ENCODE measurements at places on chromosomes 3 and 15.

DNA sequence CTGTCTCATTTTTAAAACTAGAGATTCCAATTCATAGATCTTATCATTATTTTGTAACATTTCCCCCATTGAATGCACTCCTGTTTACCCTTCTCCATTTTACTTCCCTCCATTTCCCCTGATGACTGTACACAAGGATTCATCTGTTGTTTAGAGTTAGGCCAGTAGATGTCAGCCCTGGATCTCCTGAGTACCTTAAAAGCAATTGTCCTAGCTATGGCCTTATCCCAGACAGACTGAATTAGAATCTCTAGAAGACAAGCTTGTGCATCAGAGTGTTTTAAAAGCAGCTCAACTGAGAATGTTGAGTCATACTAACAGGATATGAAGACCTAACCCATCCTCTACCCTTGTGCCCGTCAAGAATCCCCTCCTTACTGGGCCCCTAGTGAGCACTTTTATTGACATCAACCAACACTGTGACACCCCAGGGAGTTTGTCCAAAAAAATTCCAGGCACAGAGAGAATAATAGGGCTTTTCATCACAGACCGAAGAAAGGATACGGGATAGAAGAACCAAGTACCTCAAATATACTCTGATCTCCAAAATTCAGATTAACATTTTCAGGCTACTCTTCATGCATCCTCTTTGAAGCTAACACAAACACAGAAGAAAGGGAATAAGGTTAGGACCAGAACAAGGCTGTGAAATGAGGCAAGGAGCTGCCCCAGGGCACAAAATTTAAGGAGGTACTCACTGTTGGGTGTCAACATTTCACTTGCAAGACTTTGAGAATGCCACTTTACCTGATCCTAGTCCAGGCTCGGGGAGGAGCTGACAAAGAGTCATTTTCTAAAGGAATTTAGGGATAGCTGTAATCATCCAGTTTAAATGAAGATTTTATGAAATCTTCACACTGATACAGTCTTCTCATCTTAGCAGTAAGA lies 17.1 kb downstream of the ZBED2 start:
- peak; percentile 91 for ATAC-seq

- no peak for ATAC-seq
Measured at GRCh38 chr15:40222131-40222530, 16.7 kb upstream of the PAK6 start.

DNA sequence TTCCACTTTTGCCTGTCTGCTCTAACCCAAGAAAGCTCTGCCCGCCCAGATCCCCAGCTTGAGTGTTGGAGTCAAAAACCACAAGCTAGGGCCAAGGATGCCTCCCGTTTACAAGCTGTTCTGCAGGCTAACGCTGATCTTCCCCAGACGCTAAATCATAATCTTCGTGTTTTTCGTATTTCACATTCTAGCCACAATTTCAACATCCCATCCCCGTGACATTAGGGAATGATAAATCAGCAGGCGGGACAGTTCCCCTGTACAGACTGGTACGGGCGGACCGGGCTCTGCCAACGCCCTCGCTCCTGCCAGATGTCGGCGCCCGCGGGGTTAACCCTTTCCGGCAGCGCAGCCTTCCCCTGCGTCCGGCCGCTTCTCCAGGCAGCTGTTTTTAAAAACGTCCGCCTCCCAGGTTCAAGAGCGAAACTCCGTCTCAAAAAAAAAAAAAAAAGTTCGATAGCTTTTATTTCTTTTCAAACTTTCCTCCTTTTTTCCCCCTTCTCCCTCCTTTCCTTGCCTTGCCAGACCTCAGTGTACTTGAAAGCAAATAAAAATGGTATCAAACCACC lies 81.0 kb upstream of the BNC1 start:
- peak; percentile 36 for ATAC-seq

DNA sequence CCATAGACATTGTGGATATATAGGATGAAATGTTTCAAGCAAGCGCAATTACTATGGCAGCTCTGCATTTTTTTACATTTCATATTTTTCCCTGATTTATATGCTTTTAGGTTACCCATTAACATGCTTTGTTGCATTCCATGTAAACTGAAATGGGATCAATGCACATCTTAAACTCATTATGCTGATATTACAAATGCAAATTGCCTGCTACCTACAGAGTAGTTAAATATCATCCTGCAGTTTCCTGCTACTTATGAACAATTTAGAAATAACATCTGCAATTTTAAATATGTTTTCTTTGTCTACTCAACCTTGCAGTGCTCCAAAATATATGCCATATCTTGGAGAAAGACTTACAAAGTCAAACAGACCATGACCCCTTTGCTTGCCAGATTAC lies 526.9 kb upstream of the NECTIN3 start:
- ATAC-seq, result no peak

DNA sequence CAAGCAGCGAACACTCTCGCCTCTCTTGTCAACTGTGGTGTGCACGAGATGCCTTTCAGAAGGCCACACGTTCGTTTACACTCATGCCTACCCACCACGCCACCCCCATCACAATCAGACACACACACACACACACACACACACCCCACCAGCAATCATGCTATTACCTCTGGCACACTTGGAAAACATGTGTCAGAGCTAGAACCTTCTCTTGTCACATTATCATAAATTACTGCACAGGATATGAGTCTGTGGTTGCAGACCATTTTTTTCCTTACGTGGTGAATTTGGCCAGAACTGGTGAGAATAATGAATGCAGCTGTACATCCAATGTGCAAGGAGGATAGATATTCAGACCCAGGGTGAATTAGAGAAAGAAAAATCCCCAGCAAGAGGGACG lies 52.4 kb downstream of the TRIM69 start:
- ATAC-seq, result no peak

GRCh38 chr3:66406831-66407610 lies 93.8 kb downstream of the LRIG1 start:
- ATAC-seq, result no peak

DNA sequence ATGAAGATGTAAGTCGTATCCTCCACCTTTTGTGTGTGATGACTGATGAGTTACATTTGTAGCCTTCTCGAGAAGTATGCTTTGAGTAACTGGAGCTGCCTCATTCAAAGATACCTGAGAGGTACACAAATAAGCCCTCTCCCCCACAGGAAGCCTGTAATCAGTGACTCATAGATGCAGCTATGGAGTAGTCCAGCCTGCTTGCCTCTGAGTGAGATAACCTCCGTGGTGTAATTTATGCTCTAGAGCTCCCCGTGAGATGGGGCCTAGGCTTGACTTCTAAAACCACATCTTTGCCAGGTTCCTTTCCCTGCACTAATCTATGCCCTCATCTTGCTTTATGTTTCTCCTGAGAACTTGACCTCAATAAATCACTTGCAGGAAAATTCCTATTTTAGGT lies 291.7 kb downstream of the SUCLG2 start:
- no peak for ATAC-seq

DNA sequence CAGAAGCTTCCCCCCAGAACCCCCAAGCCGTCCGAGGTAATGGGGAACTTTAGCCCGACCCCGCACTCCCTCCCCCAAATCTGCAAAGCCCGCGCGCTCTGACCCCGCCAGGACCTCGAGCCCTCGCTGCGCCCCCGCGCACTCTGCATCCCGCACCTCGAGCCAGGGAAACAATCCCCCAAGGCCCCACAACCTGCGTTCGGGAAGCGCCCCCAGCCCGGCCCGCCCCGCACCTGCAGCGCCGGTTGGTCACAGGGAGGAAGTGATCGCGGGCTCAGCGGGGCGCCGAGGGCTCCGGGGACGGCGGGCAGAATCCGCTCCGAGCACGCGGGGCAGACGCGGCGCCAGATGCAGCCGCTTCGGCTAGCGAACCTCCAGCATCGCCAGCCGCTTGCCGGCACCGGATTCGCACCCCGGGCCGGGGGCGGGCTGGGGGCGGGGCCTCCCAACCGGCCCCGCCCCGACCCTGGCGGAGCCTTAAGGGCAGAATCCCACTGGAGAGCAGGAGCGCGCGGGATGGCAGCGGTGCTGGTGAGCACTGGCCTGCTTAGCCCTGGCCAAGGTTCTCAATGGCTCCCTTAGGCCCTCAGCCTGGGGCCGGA lies at the start of gene CAMKV:
Gene CAMKV, minus strand, starts transcription at position 382 of the 602 bp plus-strand sequence. CDS start 7,518 bp downstream, outside the sequence.
- peak; percentile 66 for ATAC-seq

- no peak for ATAC-seq
Measured at GRCh38 chr15:69232144-69232543, 66.6 kb upstream of the PAQR5 start.

DNA sequence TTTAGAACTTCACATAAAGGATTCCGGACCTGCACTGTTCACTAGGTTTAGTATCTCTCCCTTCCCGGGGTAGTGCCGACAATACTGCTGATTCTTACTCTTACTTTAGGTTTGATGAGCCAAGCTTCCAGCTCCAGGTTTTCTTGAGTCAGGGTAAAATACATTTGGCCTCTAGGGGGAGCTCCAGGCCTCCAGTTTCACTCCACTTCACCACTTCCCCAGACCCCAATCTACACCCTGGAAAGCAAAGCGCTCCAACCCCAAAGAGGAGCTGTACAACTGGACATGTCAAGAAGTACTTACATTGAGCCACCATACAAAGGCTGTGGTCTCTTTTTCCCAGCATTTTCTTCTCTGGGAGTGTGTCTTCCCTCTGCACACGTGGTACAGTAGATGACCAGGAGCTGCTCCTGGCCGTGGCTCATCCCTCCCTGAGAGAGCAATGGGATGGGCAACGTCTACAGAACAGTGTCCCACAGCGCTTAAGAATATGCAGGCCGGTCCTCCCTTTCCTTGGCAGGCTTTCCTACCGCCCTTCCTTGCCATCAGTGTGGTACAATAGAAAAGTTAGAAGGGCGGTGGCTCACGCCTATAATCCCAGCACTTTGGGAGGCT lies 93.9 kb upstream of the CCDC80 start:
- ATAC-seq, result peak; percentile 95

DNA sequence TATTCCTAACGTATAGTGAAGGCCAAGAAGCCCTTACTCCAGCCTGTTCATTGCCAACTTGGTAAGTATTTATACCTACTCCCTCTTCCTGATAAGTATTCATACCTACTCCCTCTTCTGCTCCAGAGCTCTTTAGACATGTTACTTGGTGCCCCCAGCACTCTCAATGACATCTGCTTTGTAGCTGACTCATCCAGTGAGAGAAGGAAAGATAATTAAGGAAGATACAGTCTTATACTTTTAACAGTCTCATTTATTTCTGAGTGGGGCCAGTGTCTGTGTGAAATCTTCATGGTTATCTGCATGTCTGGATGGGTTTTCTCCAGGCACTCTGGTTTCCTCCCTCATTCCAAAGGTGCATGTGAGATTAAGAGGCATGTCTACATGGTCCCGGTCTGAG lies 698.7 kb downstream of the FHIT start:
- ATAC-seq, result peak; percentile 65

GRCh38 chr3:109683746-109684145 lies 346.4 kb upstream of the DPPA4 start:
- ATAC-seq, result no peak

DNA sequence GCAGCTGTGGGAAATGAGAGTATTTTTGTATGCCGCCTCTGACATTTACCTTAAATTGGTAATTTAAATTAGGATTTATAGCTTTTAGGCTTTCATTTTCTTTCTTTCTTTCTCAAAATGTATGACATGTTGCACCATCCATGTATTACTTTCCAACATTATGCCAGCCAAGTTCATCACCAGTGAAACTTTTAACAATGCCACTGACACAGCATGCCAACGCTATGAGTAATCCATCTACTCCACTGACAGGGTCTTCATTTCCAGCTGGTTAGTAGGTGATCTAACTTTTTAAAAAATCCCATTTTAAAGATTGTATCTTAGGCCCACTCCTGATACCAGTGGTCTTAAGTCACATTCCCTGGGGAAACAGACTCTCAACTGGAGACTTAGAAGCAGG lies 21.8 kb upstream of the CLDN16 start:
- ATAC-seq, result no peak

DNA sequence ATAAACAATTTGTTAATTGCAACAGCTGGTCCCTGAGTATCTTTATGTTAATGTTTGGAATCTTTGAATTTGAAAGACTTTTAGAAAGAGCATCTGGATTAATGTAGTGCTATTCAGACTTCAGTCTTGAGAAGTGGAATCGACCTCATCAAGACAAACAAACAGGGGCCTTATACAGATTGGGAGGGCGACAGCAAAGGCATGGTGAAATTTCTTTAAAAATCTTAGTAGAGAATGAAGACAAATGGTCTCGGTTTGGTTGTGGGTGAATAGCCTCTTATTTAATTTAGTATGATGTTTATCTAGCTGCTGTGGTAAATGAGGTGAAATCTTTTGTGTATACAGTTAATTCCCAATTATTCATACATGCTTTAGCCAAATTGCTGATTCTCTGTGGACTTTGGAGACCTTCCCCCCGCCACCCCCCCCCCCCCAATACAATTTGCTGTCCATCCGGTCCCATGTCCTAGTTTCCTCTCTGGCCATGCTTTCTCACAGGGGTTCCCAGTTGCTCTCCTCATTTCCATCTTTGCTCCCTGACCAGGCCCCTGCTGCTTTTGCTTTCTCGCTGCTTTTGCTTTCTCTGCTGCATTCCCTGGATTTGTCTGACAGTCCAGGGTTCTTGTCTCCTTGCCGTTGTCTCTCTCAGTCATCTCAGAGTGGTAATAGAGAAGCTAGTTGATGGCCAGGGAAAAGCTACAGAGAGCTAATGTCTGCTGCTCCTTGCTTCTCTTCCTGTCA lies 135.3 kb downstream of the FNDC3B start:
- ATAC-seq, result no peak

- no peak for ATAC-seq
Measured at GRCh38 chr3:52541050-52541449, 4.6 kb downstream of the UQCC5 start.

DNA sequence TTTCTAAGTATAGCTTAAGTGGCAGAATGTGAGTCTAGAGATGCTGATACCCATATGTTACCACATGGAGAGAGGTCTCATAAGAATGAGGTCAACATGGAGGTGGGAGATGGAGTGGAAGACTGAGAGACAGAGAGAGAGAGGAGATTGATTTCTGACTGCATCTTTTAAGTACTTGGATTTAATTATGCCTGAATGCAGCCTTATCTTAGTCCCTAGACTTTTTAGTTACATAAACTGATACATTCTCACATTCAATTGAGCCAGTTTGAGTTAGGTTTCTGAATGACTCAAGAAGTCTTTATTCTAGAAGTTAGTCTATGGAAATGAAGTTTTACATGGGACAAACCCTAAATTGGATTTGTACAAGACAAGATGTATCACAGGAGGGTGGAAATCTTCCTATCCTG lies 58.5 kb upstream of the TNFSF10 start:
- no peak for ATAC-seq

GRCh38 chr3:159196359-159196758 lies 394.5 kb downstream of the MFSD1 start:
- no peak for ATAC-seq

- no peak for ATAC-seq
Measured at GRCh38 chr15:45105586-45105985, 8.4 kb downstream of the DUOX2 start.

DNA sequence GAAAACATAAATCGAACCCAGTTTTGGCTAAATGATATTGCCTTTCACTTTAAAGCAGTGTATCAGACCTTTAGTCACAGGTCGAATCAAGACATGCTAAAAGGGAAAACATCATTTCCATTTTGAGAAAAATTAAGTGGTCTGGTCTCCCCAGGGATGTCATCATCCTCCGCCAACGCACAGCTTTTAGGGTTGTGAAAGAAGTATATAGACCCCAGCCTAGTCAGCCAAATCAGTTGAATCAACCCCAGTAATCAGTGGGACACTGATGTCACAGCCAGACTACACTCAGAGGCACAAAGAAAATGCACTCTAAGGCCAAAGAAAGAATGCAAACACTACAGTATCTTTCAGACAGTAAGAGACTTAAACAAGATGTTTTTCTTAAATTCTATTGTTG lies 187.4 kb downstream of the ZIC4 start:
- ATAC-seq, result no peak

- no peak for ATAC-seq
Measured at GRCh38 chr3:183541738-183542137, 13.8 kb downstream of the KLHL6 start.

GRCh38 chr3:52182691-52183090 lies 15.3 kb upstream of the ALAS1 start:
- ATAC-seq, result no peak
